Right hindlimb (tissue), 1 donor: ENCODE measurements at places on chromosomes 6 and 20.
A peak's percentile ranks its signal among the peaks of the same experiment; 100 is the strongest.

DNA sequence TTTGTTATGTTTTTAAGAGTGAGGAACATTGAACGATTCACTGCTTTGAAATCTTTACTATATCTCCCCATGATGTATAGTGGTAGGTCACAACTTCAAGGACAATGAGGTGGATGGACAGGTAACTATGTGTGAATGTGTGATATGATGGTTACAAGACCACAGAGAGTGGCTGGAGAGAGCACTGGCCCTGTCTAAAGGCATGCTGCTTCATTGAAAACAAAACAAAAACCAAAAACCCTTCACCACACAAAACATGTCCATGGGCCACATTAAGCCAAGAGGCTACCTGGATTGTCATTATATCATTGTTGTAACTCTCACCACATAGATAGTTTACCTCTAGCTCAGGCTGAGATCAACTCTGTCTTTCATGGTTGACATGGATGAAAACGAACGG, 180.6 kb upstream of the TENT5A start:
- no peak for DNase-seq

DNA sequence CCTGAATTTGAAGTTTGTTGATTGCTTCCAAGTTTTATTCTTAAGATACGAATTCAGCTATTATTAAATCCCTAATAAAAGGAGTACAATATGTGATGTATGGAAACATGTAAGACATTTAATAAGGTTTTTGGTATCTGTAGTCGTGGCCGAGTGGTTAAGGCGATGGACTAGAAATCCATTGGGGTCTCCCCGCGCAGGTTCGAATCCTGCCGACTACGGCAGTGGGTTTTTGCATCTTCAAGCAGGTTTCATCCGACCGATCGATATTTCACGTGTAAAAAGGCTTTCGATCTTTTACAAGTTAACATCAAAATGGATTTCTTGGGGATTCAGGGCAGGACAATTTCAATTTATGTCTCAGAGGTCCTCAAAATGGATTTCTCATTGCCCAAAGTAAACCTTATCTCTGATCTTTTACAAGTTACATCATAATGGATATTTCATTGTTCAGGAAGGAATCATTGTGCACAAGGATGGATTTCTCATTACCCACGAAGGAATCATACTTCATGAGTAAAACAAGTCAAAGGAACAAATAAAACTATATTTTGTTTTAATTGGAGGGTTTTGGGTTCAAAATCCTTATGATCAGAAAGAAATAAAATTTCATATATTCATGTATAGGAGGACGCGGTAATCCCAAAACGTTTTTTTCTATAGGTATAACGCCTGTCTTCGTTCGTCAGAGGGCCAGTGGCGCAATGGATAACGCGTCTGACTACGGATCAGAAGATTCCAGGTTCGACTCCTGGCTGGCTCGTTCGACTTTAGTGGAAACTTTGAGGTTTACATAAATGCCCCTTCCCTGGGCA, 37.3 kb upstream of the BTN3A2 start:
- DNase-seq: peak; percentile 71

GRCh38 chr6:144197919-144198318, 47.6 kb downstream of the STX11 start:
- DNase-seq: no peak

GRCh38 chr6:14231501-14232280, 114.1 kb downstream of the CD83 start:
- no peak for DNase-seq

GRCh38 chr6:161105408-161105807, 113.8 kb downstream of the MAP3K4 start:
- DNase-seq: no peak

DNA sequence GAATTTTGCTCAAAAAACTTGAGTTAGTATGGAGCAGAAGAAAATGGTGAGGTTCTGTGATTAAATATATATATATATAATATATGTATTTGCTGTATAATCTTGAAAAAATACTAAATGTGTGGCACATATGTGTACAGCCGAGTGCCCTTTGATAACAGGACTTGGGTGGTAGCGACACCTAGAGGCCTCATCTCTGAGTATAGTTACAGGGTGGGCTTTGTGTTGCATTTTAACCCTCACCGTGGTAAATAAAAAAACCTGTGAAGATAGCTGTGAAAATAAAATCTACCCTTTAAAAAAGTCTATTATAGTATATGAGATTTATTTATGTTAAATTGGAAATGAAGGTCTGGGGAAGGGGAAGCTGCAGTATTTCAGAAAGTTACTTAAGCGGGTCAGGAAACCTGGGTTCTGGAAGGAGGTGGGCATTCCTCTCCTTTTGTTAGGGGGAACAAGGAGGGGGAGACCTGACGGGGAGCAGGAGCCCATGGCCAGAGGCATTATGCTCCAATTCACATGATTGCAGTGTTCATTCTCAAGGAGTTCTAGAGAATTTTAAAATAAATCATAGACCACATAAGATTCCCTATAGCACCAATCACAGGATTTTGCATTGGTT, 82.7 kb downstream of the SH3BGRL2 start:
- DNase-seq: peak; percentile 41

DNA sequence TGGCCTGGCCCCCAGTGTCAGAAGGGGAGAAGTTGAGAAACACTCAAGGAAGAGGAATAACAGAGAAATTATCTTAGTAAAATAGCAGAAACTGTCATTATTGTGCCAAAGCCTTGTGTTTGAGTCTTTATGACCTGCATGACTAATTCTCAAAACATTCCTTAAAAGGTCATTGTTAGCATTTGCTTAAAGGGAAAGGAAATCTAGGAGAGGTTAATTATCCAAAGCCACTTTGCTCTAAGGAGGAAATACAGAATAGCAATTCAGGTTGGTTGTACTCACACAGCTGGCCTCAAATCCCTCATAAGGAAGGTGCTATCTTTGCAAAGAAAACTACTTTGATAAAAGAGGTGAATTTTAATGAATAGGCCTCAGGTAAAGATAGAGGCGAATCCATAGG, 516.7 kb downstream of the CBLN4 start:
- no peak for DNase-seq

DNA sequence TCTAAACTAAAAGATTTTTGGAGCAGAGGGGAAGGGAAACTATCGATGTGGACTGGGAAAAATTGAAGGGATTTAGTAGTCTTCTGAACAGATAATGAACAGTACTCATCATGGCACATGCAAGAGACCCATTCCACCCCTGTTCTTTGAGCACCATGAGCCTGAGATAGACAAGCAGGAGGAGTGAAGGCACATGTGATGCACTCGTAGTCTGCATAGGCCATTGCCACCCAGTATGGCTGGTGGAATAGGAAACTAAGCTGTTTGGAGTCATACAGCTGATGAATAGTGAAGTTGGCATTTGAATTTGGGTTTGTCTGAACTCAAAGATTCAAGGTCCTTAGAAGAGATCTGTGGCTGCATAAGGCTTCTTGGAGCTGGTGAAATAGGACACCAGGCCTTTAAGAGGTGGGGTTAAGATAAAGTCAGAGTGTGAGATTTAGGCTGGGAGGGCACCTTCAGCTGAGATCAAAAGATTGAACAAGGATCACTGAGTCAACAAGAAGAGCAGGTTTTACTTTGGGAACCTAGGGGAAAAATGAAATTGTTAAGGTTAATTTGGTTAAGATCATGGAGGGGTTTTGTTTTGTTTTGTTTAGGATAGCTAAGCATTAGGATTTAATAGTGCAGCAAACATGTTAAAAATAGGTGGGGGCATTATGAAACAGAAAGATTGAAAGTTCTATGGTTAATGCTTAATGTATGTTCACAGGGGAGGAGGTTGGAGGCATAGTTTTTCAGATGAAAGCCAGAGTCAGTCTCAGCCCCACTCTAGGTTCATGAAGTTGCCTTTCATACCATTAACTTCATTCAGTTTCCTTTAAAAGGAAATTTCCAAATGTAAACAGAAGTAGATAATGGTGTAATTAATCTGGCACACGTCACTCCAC, 148.8 kb downstream of the ARID1B start:
- DNase-seq: no peak

- DNase-seq: no peak
Measured at GRCh38 chr6:81777586-81778268, 25.2 kb upstream of the TENT5A start.

- DNase-seq: no peak
Measured at GRCh38 chr6:156688620-156688971, 88.6 kb upstream of the ARID1B start.

DNA sequence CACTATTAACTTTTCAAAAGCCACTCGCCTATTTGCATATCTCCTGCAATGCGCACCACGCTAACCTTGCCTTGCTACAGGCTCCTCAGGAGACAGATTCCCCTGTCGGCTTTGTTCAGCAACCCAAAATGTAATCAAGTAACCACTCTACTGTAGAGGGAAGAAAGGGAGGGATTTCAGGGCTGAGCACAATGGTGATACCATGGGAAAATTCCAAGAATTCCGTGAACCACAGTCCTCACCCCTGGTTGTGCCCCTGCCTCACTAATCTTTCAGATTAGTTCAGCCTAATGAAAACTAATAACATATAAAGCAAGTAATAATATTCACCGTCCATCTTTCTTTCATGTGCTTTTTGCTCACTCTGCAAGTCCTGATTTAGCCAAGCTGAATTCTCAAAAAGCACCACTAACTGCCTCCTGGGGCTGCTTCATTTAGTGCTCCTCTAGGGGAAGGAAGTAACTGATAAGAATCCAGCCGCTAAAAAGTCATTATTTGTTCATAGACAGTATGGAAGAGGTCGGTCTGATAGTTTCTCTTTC, 6.6 kb downstream of the CITED2 start:
- DNase-seq: no peak

GRCh38 chr6:18347021-18347577, 40.1 kb upstream of the RNF144B start:
- no peak for DNase-seq

DNA sequence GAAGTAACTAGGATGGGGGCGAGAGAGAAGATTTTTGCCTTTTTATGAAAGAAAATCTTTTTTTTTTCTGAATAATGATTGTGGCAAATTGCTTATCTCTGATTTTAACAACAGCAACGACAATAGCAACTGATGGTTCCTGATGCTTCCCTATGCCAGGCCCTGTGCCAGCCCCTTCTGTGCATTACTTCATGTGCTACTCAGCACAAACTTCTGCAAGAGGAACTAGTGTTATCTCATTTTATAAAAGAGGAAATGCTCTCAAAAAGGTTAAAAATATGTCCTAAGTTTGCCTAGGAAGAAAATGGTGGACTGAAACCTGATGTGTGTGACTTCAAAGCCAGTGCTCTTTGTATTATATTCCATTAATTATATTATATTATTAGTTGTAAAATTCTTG, 74.0 kb upstream of the RALGAPA2 start:
- DNase-seq: no peak

DNA sequence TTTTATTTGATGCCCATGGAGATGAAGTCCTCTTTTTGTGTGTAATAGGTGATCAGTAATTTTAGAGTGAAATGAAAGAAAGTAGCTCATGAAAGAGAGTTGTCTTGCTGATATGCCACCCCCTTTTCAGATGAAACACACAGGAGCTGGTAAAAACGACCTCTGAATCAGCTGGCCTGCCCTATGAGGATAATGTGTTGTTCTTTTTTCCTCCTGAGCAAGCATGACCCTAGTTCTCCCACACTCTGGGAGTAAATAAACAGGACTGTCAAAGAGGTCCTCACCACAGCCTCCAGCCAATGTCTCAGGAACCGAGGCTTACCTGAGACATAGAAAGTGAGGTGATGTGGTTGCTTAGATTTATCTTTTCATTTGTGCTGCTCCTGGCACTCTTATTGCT, 29.5 kb downstream of the GPX5 start:
- DNase-seq: no peak

DNA sequence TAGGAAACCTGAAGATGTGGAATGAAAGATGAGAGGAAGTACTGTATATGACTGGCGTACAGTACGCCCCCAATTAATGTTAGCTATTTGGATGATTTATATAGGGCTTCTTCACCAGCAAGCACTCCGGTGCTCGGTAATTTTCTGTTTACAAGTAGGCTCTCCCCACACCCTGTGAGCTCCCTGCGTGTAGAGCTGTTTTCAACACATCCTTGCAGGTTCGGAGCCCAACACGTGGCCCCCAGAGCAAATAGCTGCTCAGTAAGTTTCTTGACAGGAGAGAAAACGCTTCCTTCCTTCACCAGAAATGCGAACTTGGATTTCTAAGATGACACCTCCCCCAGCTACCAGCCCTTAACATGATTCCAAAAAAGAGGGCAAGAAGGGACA, 1.2 kb upstream of the RAB22A start:
- DNase-seq: no peak

GRCh38 chr20:45782890-45783289, 8.8 kb downstream of the WFDC3 start:
- no peak for DNase-seq

DNA sequence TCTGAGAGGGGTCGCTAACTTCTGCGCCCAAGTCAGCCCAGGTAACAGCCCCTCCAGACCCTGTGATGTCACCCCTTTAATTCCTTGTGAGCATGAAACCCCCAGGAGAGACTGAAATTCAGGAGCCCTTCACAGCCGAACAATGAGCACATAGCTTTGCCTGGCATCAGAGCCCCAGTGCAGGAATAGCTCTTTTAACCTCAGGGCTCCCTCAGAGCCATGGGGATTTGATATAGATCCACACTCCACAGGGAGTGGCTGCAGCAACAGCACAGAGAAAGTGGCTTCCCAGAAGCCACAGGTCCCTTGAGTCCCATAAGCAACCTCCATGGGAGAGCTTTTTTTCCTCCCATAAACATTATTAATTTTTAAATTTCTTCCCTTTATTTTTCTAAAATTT, 150.0 kb upstream of the MARCKS start:
- DNase-seq: no peak

DNA sequence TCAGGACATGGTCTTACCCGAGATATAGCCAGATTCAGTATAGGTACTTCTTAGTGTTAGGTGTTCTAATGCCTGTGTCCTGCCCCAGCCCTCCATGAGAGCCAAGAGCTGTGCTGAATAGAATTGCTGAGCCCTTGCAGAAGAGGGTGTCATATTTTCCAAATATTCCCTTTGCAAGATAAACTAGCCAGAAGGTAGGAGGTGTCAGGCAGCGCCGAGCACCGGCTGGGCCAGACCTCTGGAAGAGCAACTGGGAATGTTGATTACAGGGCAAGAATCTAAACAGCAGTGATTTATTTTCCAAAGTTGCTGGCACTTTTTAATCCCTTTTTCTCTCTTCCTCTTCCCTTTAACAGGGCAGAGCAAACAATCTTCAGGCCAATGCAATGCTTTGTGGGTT, 37.1 kb upstream of the EZR start:
- no peak for DNase-seq

- no peak for DNase-seq
Measured at GRCh38 chr6:84350397-84350796, 123.0 kb upstream of the CEP162 start.

DNA sequence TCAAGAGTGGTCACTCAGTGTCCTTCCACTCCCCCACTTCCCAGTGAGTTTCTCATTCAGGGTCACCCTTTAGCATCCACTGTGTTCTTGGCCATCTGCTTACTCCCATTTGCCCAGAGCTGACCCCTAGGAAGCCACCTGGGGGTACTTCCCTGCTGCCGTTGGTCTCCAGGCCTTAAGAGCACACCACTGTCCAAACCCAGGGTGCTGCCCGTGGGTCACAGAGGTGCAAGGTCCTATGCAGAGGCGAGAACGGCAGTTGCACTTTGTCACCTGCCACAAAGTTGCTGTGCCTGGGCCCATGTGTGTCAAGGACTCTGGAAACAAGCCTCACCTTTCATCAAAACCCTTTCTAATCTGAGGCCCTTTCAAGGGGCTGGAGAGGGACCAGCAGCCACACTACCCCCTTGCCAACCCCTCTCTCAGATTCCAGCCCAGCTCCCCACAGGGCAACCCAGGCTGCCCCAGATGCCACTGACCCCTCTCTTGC, 191.1 kb downstream of the ZMYND8 start:
- DNase-seq: no peak

- no peak for DNase-seq
Measured at GRCh38 chr6:150723345-150723658, 123.6 kb downstream of the PLEKHG1 start.

- no peak for DNase-seq
Measured at GRCh38 chr20:51284871-51285270, 257.6 kb downstream of the NFATC2 start.
